Coronary artery (tissue), 2 donors: ENCODE measurements at places on chromosomes 7 and 10.
A peak's percentile ranks its signal among the peaks of the same experiment; 100 is the strongest.

DNA sequence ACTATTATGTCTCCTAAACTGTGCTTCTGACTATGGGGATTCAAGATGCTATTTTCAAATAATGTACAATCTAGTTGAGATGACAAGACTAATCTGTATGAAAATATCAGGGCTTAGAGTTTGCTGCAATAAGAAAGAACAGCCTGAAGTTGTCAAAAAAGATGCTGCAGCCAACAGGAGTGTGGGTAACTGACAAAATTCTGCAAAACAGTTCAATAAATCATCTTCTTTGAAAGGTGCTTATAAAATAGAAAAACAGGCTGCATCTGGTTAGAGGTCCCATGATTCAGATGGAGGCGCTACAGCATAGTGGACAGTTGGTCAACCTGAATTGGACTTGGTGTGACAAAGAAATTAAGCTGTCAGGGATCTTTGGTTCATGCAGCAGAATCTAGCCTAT is 511.0 kb downstream of the XPNPEP1 start:
- no peak for DNase-seq

- DNase-seq, result peak; percentile 43
Measured at GRCh38 chr10:48607356-48608278, 2.7 kb upstream of the ARHGAP22 start.

DNA sequence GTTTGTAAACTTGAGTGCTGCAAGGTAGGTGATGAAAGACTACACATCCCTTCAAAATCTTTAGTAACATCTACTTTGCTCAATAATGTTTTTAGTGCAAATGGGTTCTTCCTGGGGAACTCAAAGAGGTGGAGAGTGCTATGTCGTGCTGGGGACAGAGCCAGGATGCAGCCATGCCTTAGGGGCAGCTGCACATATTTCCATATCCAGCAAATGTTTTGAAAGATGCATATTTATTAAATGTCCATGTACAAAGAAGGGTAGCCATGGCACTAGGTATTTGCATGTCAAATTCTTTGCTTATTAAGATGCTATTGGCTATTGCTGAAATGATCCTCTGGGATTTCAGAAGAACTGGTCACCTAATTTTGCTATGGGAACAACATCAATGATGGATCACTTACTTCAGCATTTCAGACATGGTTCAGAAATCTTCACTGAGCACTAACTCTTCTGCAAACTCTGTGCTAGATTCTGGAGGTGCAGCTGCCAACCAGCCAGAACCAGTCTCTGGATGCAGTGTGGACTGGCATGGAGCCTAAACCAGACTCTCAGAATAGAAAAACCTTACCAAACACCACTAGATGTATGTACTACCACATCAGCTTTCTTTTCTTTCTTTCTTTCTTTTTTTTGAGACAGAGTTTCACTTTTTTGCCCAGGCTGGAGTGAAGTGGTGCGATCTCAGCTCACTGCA is 31.7 kb upstream of the DNMBP start:
- DNase-seq, result no peak

DNA sequence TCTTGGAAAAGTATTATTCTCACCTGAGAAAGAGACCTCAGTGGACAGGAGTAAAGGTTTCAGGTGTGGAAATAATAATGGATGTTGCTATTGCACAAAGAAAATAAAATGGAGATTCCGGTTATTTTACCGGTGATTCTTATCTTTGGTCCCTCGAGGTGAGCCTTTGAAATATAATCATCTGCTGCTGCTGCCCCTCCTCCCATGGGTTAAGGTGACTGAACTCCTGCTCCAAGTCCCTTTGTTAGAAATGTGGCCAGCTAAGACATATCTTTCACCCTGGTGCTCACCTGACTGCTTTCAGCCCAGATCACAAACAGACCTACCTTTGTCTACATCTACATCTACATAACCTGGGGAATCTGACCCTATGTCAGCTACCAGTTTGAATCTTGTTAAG is 5.7 kb downstream of the CUBN start:
- no peak for DNase-seq

DNA sequence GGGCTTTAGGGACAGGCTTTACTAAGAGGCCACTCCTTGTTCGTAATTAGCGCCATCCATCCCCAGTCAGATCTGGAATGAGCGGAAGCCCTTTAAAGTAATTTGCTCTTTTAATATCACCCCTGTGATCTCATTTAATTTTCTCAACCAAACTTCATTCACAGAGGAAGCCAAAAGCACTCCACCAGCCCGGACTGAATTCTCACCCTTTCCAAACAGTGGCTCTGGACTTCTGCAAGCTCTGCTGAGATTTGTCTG is 43.1 kb downstream of the UNC5B start:
- DNase-seq, result no peak

DNA sequence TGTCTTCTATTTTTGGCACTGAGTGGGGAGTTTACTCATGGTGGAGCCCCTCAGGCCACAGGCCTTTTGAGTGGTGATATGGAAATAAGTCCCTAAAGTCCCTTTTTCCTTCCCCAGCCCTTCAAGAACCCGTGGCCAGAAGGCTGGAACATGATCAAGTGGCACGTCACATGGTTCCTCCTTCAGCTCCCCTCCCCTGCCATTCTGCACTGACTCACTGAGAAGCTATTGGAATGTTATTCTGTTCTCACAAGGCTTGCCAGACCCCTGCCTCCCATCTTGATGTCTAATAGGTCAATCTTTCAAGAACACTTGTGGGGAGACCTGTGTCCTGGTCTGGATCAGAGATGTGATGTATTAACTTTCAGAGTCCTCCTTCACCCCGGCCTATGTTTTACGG is 279.8 kb downstream of the SEC23IP start:
- DNase-seq, result no peak

DNA sequence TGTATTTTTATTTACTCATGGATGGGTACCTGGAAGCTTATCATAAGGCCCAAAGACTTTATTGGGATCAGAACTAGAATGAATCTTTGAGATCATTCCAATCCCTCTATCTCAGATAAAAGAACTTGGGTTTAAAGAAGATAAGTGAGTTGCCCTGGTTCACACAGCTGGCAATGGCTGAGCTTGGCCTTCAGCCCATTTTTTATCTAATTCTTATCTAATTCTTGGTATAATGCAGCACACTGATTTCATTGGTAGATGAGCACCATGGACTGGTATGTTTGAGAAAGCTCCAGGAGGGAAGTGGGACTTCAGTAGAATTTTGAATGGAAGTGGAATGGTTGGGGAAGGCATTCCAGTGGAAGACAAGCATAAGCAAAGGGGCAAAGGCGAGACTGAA is 558.9 kb downstream of the REEP3 start:
- DNase-seq, result no peak

DNA sequence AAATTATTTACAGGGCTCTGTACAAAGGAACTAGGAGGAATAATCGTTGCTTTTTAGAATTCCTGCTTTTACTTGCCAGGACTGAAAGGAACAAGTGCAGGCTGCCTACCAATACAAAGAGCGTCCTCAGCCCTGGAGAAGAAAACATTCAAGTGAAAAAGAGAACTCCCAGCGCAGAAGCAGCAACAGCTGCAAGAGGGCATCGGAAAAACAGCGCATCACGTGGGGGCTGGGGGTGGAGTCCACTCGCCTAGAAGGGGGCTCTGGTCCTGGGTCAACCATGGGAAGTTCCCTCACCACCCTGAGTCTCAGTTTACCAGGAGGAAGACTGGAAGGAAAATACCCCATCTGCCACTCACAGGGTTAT is 385 bp upstream of the C10orf90 start:
- DNase-seq, result no peak

DNA sequence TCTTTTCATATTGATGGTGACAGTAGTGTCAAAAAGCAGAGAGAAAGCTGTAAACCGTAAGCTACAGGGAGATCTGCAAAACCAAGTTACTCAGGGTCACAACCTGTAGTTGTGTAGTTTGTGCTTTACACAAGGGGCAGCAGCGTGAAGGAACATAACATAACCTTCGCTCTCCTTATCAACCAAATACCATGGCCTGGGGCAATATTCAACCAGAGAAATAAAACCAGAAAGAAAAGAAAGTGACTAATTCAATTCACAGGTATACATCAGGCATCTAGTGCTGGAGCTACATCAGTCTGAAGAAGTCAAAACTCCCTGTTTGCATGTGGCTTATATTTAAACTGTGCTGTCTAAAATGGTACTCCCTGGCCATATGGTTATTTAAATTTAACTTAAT is 224.3 kb downstream of the TWIST1 start:
- DNase-seq, result no peak

DNA sequence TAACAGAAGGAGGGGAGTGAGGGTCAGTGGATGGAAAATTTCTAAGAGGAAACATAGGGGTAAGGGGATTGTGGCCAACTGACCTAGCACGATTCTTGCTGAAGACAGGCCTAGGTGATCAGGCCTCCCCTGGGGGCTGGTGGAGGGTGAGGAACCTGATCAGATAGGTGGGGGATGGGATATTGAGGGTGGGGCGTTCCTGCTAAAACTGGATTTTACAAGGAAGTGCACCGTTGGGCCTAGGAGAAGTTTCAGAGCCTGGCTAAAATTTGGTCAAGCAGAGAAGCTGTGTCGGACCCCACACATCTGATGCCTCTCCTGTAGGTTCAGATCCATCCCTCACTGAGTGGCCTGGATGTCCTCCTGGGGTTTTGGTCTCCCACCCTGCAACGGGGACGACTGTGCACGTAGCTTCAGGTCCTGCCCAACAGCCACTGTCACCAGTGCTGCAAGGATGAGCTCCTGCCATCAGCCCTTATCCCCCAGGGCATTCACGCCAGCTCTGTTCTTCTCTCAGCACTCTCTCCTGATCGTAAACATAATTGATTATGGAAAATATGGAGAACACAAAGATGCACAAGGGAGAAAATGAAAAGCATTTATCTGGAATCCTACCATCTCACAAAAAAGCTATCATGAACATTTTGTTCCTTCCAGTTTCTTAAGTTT is 89.9 kb downstream of the ADCY1 start:
- no peak for DNase-seq

DNA sequence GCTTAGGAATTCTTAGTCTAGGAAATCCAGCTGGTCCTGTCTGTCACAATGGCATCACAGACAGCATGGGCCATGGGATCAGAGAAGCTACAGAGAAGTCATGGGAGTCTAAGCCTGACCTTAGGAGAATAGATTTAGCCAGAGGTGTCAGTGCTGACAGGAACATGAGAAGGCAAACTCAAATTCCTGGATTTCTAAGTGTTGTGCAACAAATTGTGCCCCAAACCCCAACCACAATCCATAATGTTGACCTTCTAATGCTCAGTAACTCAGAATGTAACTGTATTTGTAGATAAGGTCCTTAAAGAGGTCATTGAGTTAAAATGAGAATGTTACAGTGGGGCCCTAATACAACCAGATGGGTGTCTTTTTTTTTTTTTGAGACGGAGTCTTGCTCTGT is 95.9 kb upstream of the RHOBTB1 start:
- no peak for DNase-seq

DNA sequence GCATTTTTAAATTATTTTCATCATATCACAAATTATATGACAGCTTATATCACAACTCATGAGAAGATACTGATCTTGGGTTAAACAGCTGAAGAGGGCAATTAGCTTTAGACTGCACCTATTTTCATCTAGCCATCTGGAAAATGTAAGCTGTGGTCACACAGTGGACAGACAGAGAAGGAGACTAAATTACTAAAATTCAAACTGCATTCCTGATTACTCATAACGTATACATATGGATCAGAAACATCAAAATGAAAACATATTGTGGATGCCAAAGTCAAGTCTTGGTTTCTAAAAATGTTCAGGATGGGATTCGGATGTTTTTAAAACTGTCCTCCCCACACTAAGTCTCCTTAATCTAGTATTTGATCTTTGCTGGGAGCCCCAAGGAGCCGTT is 6.6 kb downstream of the BBIP1 start:
- DNase-seq, result no peak

GRCh38 chr10:77715536-77715935 is 77.9 kb upstream of the KCNMA1 start:
- no peak for DNase-seq

DNA sequence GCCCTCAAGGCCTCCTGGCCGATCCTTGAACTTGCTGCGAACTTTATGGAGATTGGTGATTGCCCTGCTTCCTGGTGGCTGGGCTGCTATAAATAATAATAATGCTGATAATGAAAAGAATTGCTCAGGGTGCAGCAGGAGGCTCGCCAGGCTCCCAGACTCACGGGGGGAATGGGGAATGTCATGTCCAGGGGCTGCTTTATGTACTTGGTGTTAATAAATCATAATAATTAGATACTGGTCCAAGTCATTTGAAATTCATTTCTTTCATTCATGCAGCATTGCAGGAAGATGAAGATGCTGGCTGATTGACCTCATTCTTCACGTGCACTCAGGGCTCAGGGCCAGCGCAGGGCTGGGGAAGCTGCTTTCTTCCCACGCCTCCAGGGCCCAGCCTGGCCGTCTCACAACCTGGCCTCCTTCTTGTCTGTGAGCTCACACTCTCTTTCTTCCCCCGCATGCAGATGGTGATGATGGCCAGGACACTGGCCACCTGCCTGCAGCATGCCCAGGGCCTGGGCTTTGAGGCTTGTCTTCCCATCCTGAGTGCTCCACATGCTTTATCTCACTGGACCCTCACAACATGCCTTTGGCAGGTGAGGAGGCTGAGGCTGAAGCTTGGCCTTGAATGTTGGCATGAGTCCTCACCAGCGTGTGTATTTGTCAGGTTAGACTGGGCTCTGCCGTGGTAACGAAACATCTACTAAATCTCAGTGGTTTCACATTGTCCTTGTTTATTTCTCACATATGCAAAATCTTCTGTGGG is 138.4 kb upstream of the TNS3 start:
- DNase-seq, result peak; percentile 41

- no peak for DNase-seq
Measured at GRCh38 chr7:75054744-75055143, 18.9 kb downstream of the RCC1L start.

- no peak for DNase-seq
Measured at GRCh38 chr10:33477291-33478088, 143.0 kb upstream of the NRP1 start.

GRCh38 chr7:137820156-137820555 is 26.6 kb downstream of the DGKI start:
- no peak for DNase-seq

GRCh38 chr7:13055732-13056368 is 368.4 kb downstream of the ARL4A start:
- DNase-seq, result no peak

DNA sequence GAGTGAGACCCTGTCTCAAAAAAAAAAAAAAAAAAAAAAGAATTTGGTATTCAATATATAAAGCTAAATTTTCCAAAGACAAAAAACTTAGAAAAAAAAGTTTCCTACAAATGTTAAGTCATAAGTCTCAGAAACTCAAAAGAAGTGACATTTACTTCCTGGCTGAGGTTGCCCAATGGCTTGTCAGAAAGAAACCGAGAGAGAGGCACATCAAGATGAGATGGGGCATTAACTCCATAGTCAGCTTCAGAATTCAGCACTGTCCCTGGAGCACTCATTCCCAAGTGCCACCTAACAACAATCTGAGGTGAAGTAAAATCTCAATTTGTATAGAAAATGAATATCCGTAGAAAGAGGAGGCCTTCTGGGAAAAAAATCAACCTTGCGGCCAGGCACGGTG is 6.8 kb upstream of the SPOCK2 start:
- DNase-seq, result no peak
